ENCODE measurements at places on chromosomes 1 and 21.

GRCh38 chr1:233704170-233704897 is 90.4 kb downstream of the KCNK1 start:
- DNase-seq, result no peak

DNA sequence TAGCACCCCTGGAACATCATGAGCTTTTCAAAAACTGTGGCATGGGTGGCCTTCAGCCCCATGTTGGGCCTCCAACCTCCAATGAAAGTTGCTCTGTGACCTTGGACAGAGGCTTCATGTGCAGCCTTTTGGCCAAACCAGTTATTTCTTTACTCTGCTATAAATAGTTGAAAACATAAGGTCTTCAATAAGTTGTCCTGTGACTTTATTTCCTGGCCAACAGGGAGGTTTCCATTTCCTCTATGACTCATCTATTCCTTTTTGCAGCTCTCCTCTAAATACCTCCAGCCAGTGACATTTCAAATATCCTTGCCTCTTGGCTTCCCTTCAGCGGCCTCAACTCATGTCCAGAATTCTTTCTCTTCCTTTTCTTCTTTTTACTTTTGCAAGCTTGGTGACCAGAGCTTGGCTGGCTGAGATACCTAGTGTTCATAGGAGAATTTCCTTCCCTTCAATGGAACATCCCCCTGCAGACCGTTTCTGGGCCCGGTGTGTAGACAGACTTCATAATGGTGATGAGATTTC is 22.7 kb upstream of the TRIM67 start:
- DNase-seq, result no peak

- DNase-seq, result no peak
These were observed 409.8 kb downstream of the DISC1 start for GRCh38 chr1:232036181-232036933.

GRCh38 chr1:40396420-40396819 is 22.9 kb downstream of the SMAP2 start:
- no peak for DNase-seq

- no peak for DNase-seq
These were observed at the start of gene C1orf198 for GRCh38 chr1:230867903-230868735. Gene C1orf198, minus strand, starts transcription at chr1:230868521. Its CDS starts 9 bp downstream, at chr1:230868512.

DNA sequence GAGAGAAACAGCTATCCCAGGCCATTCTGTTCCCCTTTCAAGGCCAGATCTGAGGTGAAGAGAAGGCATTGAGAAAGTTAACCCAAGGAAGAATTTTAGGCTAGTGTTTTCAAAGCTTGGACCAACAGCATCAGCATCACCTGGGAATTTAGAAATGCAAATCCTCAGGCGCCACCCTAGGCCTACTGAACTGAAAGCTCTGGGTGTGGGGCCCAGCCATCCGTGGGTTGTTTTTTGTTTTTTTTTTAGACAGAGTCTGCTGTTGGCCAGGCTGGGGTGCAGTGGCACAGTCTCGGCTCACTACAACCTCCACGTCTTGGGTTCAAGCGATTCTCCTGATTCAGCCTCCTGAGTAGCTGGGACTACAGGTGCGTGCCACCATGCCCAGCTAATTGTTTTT is 98.6 kb downstream of the RNF220 start:
- no peak for DNase-seq

DNA sequence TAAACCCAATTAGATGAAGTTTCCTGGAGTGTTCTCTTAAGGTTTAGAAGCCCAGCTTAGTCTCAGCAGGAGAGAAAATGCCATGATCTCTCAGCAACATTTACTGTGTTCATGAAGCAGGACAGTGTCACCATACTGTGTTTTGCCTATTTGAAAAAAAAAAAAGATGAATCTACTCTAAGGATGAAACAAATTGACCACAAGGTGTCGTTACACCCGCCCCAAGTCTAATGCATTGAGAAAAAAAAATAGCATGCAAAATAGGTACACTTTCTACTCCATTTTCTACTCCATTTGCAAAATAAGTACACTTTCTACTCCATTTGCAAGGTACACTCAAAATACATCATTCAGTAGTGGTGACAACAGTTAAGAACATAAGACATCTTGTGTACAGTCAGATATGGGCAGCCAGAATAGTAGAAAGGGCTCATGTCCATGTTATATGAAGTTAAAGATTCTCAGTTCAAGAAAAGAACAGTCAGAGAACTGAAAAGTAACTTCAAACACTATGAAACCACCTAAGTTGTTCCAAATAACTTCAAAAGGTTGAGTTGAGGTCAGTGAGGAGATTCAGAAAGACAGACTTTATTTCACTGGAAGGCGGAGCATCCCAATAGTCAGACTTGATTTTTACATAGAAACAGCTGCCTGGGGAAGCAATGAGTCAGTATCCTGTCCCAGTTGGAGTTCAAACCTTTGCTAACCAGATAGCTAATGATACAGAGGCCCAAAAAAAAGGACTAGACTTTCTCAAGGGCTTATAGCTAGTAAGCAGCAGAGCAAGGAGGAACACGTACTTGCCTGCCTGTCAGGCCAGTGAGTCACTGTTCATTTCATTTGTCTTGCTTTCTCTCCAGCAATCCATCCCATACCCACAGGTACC is 13.3 kb downstream of the PLPPR5 start:
- DNase-seq, result no peak

DNA sequence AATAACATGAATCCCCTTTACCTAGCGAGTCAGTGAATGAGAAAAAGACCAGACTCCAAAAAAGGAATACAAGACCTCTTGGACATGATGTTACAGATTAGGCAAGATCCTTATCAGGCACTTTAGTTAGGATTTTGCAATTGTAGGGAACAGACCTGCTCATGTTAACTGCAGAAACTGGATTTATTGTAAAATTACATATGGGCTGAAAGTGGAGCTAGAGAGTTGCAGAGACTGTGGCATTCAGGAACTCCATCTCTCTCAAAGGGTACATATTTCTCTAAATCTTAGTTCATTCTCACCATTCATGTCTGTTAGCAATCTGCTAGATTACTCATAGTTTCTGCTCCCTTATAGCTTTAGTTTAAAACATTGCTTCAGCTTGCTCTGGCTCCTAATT is 142.2 kb downstream of the PAPPA2 start:
- no peak for DNase-seq

DNA sequence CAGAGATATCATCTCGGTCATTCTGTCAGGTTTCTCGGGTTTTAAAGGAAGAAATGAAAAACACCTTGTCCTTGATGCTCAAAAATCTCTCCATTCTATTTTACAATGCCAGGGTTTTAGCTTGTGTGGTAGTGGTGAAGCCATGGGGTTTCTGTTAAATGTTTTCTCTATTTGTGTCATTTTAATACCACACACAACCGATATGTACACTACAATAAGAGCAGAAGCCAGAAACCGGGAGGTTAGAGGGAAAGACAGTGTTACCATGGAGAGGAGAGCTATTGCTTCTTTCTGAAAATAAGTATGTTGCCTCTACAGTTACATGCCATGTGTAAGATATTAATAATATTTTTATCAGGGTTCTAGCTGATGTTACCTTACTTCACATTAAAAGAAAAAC is 2.8 kb downstream of the SLC35D1 start:
- no peak for DNase-seq

DNA sequence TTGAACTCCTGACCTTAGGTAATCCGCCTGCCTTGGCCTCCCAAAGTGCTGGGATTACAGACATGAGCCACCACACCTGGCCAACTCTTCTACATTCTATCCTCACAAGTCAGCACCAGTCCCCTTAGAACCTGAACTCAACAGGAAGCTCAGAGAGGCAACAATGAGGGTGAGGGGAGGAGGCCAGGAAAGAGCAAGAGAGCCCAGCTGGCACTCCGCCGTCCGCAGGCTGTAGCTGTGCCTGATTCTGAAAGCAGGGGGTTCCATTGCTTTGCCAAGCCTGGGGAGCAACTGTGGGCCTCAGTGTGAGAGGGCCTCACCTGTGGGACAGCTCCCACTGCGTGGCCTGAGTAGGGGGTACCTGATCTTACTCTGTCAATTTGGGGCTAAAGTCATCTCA is 18.7 kb downstream of the STK40 start:
- DNase-seq, result no peak

DNA sequence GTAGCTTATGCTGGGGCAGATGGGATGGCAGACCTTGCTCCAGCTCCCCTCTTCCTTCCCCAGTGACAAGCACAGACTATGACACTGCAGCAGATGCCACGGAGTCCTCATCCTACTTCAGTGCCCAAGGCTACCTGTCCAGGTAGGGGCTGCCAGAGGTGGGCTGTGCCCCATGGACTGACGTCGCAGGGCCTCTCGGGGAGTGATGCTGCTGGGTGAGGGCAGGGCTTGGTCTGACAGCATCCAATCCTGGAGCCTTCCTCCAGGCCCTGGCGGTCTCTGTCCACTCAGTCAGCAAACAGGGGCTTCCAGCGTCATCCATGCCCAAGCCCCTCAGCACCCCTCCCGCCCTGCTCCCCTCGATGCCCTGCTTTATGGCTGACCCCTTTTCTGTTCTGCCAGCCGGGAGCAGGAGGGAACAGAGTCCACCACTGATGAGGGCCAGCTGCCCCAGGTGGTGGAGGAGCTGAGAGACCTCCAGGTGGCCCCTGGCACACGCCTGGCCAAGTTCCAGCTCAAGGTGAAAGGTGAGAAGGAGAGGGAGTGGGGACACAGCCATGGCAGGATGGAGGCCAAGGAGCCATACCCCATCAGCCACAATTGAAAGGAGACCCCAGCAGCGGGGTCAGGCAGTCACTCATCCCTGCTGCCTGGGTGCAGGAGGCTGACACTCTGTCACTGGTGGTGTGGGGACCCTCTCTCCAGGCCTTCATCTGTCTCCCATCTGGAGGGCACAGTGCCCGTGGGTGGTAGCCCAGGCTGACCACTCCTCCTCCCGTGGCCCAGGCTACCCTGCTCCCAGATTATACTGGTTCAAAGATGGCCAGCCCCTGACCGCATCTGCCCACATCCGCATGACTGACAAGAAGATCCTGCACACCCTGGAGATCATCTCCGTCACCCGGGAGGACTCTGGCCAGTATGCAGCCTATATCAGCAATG is 73.6 kb downstream of the TRIM11 start:
- DNase-seq, result no peak

- DNase-seq, result no peak
These were observed 1.9 kb downstream of the C1orf162 start for GRCh38 chr1:111475701-111476100.

DNA sequence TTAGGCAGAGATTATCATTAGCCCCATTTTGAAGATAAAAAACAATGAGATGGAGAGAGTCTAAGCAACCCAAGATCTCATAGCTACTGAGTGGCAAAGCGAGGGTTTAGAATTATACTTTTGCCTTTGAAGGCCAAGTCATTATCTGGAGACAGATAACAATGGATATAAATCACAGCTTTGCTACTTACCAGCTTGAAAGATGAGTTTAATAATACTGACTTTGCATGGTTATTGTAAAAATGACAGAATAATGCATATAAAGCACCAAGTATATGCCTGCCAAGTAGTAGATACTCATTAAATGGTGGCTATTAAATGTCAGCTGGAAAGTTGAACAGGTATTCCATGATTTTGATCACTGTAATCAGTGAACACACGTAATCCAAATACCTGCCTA is 241.6 kb upstream of the SGIP1 start:
- DNase-seq, result no peak

DNA sequence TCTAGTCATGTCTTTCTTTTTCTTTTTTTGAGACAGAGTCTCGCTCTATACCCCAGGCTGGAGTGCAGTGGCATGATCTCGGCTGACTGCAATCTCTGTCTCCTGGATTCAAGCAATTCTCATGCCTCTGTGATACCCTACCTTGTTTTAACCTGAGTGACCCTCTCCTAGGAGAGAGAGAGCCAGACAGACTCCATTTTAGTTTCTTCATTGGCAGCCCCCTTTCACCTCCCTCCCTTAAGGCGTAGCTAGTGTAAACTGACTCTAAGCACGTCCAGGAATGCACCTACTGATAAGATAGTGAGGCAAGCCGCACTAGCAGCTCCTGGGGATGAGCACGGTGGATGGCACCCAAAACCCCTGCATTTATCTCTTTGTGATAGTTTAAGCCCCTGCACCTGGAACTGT is 5.2 kb upstream of the PKNOX1 start:
- no peak for DNase-seq

DNA sequence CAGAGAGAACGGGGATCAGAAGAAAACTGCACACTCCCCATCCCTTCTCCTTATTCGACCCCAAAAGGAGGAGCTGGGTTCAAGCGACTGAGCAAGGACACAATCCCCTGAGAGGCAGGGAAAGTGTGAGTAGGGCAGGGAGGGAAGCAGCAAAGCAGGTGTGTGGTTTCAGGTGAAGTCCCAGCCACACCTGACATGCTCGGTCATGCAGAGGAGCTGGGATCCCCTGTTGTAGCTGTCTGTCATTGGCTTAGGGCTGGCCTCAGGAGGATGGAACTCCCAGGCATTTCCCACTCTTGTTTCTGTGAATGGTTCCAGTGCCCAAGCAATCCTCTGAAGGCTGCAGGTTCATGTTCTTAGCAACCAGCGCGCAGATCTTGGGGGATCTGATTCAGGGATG is 150.7 kb downstream of the DSCAM start:
- no peak for DNase-seq

GRCh38 chr1:12607263-12607662 is 10.7 kb downstream of the DHRS3 start:
- DNase-seq, result no peak

GRCh38 chr1:213987422-213987926 is 299 bp upstream of the PROX1 start:
- DNase-seq, result no peak

- no peak for DNase-seq
These were observed 8.9 kb downstream of the LIN28A start for GRCh38 chr1:26419494-26419893.

GRCh38 chr1:230690101-230690500 is 23.8 kb downstream of the AGT start:
- no peak for DNase-seq
